ENCODE measurements at places on chromosomes 5 and 9.

GRCh38 chr5:60540856-60541805 lies 158.8 kb downstream of the DEPDC1B start:
- no peak for DNase-seq

GRCh38 chr5:41403846-41404245 lies 106.6 kb downstream of the PLCXD3 start:
- DNase-seq: no peak

DNA sequence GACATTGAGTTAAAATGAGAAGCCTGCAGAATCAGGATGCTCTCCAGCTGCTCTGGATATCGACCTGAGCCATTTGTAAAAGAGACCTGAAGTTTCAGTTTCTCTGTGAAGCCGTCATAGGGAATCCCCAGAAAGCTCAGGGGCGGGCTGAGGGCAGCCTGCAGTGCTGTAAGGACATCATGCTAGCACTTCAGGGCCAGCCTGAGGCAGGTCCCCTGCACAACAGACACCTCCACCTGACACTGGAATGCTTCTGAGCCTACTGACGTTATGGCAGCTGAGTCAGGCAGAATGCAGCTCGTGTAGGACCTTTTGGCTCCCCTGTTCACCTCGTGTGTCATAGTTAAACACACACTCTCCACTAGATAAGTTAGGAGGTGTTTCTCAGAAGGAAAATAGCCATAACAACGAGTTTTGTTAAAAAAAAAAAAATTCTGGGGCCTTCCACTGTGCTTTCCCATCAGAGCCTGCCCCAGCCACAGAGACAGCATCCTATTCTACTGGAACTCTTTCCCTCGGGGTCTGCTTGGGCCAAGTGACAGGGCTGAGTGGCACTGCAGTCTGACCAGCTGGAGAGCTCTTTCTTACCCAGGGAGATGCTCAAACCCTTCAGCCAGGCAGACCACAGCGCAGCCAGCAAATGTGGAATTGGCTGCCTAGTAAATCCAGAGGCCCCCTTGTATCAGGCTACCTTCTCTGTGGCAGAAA lies 354.9 kb downstream of the DIRAS2 start:
- no peak for DNase-seq

DNA sequence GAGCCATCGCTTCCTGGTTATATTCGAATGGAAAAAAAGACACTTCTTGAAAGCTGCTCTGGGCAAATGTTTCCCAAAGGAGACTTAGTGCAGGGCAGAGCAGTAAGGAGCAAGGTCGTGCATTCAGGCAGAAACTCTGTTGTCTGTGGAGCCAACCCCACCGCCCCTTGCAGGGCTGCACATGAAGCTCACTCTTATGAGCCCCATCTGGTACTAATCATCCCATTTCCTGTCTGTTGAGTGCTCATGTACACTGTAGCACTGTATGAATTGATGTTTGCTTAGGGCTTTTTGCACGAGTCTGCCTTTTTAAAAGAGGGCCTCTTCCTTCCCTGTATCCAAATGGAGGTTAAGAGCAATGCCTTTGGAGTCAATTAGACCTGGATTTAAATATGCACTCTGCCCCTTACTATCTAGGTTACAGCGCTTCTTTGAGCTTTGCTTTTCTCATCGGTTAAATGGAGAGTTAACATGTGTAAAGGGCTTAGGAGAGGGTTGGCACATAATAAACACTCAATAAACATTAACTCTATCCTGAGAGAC lies 25.4 kb downstream of the HMHB1 start:
- no peak for DNase-seq

DNA sequence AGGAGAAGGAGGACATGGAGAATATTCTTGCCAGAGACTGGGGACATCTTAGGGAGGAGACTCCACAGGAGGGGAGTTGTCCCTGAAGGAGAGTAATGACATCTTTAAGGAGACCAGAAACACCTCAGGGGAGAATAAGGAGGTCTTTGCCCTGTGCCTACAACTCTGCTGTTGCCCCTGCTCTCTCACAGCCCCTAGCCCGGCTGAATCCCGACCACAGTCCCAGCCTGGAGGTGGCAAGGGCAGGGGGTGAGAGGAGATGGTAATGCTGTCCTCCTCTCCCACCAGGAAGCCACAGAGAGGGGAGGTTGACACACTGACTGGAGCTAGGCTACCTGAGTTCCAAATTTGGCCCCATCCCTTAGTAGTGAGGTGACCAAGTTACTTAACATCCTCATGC lies 30.2 kb upstream of the ENHO start:
- no peak for DNase-seq

DNA sequence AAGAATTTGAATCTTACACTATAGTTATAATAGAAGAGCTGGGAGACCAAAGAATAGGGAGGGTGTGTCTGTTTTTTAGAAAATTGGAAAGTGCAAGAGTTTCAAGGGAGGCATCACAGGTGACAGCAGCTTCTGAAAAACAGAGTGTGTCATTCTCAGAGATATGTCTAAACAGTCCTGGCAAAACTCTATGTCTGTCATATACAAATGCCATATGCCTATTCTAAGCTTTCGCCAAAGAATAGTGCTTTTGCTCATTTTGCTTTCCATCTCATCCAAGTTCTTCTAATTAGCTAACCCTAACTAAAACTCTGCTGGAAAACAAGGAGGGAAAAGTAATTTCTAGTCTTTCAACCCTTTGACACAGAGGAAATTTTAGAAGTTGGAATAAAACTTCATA lies 388.0 kb upstream of the TYRP1 start:
- no peak for DNase-seq

DNA sequence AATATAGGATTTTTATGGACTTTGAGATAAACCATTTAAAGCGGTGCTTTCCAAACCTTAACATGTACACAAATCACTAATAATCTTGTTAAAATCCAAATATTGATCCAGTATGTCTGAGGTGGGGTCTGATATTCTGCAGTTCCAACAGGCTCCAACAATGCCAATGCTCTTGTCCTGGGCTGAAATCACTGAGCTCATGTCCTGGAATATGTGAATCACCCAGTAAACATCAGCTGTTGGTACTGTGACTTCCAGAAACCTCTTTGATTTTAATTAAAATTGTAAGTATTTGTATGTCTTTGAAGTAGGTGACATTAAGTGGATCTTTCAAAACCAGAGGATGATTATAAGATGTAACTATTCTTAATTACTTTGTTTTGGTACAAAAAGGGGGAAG lies 52.8 kb upstream of the CAST start:
- no peak for DNase-seq

- no peak for DNase-seq
Measured at GRCh38 chr5:52878656-52879055, 90.9 kb downstream of the ITGA1 start.

DNA sequence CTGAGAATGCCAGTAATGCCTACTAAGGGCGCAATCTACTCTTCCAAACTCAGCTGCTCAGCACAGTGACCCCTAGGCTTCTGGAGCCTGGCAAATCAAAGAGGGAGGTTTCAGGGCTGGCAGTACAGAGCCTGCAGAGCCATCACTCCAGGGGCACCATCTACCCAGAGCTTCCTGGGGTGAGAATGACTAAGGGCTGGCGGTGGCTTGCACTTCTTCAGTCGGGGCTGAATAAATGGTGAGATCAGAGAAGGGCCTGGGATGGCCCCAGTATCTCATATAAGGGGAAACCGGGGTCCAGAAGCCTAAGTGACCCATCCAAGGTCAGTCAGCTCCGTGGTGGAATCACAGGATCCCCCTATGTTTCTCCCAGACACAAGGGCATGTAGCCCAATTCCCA lies 5.3 kb downstream of the SH3PXD2B start:
- no peak for DNase-seq

- DNase-seq: no peak
Measured at GRCh38 chr5:1743061-1743768, 56.4 kb downstream of the MRPL36 start.

GRCh38 chr9:15361737-15362136 lies 54.7 kb upstream of the TTC39B start:
- DNase-seq: no peak

DNA sequence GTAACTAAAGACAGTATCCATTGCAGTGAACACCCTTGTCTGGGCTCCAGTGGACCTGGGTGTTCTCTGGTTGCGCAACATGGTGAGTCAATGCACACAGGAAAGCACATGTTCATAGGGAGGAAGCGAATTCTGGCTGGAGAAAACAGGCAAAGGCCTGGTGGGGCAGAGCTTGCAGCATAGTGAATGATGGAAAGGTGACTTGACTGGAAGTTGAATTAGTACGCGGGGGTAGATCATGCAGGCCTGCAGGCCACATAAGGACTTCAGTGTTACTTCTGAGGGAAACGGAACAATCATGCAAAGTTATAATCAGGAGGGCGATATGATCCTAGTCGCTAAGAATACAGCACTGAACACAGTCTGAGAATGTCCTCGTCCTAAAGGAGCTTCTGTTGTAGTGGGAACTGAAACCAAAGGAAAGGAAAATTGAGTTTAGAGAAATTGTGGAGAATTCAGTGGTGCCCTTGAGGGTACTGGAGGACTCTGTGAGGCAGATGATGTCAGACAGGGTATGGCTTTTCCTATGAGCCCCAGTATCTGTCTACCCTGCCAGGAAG lies 71.9 kb upstream of the RANBP3L start:
- no peak for DNase-seq

- DNase-seq: no peak
Measured at GRCh38 chr9:91698266-91698665, 251.8 kb downstream of the ROR2 start.

GRCh38 chr5:14109771-14110170 lies 33.4 kb upstream of the TRIO start:
- DNase-seq: no peak

GRCh38 chr9:111316796-111317195 lies 13.2 kb downstream of the OR2K2 start:
- DNase-seq: no peak

Data from GM12892 (cell line).